ENCODE measurements at places on chromosomes 6 and 20.

DNA sequence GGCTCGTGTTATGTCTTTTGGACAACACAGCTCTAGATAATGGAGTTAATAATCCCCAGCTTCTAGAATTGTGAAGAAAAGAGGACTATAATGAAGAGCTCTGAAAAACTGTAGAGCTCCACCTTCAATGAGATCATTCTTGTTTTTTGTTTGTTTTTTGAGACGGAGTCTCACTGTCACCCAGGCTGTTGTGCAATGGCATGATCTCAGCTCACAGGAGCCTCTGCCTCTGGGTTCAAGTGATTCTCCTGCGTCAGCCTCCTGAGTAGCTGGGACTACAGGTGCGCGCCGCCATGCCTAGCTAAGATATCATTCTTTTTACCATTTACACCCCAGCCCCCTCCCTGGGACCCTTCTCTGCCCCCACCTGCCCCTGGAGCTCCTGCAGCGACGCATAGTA, 36.6 kb downstream of the ERGIC3 start:
- no peak for DNase-seq

DNA sequence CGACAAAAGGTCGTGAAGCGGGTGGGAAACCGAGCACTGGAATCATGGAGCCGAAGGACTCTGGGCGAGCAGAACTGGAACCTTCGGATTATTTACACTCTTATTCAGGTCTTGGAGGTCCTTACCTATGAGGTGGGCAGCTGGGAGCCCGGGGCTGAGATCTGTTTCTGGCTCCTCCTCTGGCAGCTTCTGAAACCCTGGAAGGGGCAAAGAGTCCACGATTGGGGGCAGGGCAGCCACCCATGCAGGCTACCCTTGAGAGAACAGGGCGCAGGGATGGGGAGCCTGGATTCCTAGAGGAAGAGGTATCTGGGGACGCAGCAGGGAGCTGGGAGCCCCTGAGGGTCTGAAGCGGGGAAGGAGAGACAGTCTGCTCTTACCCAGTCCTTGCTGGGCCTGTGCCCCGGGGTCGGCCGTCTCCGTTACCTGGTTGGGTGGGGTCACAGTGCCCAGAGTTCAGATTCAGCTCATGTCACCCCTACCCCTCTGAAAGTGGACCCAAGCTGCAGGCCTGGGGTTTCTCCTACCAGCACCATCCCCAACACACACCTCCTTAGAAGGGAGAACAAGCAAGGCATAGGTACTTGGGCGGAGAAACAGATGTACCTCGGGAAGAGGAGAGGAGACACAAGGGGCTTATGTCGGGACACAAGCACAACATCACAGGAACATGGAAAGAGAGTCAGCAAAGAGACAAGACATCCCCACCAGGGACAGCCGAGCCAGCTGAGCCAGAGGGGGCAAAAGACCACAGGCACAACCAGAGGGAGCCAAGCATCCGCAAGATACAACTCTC, 592 bp downstream of the LTB start:
- no peak for DNase-seq

GRCh38 chr6:81722506-81723223, 29.8 kb downstream of the TENT5A start:
- DNase-seq, result no peak

DNA sequence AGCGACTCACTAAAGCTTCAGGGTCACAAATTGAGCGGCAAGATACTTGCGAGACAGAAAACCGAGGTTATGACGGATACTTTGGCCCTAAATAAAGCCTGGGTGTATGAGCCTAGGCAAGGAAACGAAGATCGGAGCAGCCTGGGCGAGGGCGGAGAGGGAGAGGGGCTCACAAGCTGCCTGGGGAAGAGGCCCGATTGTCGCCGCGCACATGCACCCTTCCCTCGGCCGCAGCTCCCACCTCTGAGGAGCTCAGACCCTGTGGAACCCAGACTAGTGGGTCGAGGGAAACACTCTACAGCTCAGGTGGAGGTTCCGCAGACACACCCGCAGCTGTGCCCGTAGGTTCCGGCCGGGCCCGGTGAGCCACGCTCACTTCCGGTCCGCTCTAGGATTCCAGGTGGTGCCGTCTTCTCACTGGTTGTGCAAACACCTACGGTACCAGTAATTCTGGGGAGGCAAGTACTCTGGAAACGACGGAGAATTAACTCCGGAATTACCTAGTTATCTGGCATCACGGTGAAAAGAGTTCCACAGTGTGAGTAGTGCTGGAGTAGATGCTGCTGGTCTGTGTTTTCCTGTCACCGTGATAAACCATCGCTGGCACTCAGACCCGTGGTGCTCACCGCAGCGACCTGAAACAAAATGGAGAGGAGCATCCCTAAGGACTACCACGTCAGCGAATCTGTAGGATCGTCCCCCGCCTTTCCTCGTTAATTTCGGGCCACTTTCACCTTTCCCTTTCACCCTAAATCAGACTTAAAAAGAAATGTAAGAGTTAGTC, 61.5 kb downstream of the GPX5 start:
- DNase-seq, result peak; percentile 60

- DNase-seq, result no peak
These were observed 2.6 kb downstream of the ALDH5A1 start for GRCh38 chr6:24497254-24497970.

GRCh38 chr20:58675146-58675584, 17.4 kb upstream of the NPEPL1 start:
- no peak for DNase-seq

DNA sequence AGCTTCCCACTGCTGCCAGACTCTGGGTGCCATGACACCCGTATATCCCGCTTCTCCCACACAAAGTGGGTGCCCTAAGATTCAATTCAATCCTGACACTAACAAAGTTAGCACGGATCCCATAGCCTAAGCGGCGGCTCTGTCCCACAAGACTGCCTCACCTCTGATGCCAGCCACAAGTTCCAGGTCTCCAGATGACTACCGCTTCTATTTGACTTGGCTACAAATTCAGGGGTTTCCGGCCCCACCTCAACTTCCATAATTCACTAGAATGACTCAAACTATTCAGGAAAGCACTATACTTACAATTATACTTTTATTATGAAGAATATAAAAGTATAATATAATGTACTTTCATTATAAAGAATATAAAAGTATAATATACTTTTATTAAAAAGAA, 24.8 kb upstream of the SLC22A23 start:
- no peak for DNase-seq

DNA sequence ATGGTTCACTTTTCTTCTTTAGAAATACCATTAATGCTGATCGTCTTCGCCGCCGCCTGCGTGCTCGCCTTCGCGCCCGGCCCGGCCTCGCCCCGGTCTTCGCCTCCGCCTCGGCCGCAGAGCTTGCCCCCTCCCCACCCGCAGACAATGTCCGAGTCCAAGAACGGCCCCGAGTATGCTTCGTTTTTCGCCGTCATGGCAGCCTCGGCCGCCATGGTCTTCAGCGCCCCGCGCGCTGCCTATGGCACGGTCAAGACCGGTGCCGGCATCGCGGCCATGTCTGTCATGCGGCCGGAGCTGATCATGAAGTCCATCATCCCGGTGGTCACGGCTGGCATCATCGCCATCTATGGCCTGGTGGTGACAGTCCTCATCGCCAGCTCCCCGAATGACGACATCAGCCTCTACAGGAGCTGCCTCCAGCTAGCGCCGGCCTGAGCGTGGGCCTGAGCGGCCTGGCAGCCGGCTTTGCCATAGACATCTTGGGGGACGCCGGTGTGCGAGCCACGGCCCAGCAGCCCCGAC, 4.8 kb upstream of the PRPH2 start:
- DNase-seq, result no peak

DNA sequence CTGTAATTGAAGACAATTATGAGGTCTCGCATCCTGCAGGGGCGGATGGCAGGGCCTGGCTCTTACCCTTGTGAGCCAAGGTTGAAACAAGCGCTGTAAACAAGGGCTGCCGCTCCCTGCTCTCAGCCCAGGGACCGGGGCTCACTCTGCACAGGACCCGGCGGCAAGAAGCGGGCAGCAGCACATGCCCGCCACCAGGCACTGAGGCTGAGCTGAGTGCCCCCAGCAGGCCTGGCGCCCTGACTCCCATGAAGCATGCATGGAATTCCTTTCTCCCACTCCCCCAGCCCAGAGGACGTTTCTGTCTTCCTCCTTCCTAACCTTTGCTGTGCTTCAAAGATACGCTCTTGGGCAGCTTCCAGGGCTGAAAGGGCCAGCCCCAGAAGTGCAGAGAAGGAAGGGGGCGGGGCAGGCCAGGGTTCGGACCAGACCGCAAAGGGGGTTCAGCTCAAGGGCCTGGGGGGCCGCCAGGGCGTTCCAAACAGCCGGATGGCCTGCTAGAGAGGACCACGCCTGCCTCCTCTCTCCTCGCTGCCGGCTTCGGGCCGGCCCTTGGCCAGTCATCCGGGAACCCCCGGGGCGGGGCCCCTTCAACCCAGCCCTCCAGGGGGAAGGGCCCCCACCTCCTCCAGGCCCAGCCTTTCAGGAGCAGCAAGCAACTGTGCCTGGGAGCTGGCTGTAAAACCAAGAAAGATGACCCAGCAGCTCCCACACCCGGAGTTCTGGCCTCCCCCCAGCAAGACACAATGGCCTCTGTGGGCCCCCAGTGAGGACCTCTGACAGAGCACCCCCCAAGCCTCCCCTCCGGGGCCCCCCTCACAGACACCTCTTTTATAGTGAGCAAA, 109.9 kb downstream of the NOL4L start:
- no peak for DNase-seq

DNA sequence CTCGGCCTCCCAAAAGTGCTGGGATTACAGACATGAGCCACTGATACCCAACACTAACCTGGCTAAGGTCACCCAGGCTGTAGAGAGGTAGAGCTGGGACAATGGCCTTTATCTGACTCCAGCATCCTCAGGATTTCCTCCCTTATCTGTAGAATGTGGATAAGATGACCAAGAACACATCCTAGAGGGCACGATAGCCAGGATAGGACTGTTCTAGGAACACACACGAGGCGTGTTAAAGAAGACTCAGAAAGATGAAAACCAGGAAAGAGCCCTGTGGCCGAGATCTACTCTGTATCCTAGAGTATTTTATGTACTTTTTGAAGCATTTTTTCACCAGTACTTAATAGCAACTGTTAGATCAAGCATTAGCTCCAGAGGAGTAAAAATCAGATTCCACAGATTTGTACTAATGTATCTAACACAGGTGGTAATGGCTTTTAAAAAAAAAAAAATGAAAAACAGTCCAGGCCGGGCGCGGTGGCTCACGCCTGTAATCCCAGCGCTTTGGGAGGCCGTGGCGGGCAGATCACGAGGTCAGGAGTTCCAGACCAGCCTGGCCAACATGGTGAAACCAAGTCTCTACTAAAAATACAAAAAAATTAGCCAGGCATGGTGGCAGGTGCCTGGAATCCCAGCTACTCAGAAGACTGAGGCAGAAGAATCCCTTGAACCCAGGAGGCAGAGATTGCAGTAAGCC, 17.3 kb downstream of the PPP1R10 start:
- no peak for DNase-seq

Data from stimulated activated CD4-positive, alpha-beta T cell treated with anti-CD3 and anti-CD28 coated beads, Interleukin-4, amount 100 ng/mL, for 4 hours (primary cell).